ENCODE measurements at places on chromosomes 7 and 10.

DNA sequence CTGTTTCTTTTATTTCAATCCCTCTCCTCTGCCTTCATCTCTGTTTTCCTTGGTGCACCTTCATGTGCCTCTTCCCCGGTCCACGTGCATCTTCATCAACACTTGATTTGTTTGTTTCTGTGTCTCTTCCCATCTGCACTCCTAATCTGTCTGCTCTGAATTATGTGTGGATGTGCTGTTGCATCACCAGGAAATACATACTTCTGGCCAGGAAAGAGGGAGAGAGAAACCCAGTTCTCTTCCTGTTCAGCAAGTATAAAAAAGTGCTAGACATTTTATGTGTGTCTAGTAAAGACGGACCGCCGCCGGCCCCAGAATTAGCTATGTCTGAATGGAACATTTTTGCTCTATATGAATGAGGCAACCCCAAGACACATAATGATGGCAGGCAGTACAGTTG, 93.8 kb downstream of the CALD1 start:
- no peak for DNase-seq

DNA sequence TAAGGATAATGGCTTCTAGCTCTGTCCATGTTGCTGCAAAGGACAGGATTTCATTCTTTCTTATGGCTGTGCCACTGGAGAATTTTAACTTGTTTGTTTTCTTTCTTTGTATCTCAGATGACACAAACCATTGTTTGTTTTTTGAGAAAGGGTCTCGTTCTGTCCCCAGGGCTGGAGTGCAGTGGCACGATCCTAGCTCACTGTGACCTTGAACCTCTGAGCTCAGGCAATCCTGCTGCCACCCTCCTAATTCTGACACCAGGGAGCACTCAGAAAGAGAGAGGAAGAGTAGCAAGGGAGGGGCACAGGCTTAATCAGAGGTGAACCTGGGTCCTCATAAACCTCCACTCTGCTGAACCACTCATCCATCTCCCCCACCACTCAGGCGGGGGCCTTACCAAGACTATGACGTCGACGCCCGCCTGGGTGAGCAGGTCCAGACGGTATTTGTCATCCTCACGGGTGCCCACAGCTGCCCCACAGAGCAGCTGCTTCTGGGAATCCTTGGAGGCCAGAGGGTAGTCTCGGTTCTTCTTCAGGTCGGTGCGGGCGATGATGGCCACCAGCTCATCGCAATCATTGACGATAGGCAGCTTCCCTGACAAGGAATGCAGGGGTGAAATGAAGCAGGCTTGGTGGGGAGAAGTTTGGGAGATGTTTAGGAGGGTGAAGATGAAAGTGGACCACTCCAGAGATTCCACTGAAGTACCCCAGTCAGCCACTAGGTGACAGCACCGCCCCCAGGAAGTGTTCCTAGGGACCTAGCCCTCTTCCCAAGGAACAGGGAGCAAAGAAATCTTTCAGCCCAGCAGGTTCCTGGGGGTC, 11.6 kb downstream of the IMPDH1 start:
- DNase-seq: peak; percentile 33

DNA sequence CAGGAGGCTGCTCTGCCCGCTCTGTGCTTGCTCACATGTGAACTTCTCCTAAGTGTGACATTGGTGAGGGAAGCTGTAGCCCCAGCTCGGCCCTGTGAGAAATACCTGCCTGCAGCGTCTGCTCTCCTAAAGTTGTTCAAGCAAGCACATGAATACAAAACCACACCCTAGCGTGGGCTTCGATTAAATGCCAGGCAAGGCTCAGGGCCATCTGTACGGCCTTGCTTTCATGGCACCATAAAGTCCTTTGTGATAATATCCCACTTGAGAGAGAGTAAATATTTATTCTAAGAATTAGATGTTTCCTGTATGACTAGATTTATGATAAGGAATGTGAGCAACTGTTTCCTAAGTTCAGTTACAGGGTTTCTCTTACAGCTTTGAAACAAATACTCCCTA, 262.8 kb upstream of the KLF14 start:
- no peak for DNase-seq

DNA sequence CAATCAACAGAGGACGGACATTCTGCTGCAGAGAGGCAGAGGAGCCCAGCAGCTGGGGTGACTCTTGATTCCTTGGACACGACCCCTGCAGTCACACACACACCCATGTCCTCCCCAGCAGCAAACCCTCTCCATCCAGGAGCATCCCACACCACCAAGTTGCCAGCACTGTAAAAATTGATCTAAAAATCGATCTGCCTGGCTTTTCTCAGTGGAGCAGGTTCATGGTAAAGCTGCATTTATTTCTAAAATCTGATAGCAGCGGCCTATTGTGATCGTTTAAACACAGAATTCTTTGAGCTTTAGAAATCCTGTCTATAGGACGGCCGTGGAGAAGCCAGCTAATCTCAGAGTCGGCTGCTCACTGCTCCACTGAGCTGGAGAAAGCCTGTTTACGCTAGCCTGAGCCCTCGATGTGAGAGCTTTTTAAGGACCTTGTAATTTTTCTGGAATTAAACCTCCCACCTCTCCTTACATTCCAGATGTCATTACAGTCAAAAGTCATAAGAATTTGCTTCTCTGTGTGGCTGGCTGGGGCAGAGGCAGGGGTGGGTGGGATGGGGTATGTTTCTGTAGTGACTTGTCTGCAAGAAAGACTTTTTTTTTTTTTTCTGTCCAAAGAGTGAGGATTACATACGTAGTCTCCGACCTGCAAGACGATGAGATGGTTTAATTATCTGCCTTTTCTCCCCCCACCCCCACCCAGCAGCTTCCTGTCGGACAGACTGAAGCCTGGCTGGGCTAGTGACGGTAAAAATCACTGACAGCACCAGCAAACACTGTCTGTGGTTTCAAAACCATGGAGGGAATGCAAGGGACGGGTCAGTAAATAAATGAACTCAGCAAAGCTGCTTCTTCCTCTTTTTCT, 31.6 kb downstream of the TRIM8 start:
- no peak for DNase-seq

DNA sequence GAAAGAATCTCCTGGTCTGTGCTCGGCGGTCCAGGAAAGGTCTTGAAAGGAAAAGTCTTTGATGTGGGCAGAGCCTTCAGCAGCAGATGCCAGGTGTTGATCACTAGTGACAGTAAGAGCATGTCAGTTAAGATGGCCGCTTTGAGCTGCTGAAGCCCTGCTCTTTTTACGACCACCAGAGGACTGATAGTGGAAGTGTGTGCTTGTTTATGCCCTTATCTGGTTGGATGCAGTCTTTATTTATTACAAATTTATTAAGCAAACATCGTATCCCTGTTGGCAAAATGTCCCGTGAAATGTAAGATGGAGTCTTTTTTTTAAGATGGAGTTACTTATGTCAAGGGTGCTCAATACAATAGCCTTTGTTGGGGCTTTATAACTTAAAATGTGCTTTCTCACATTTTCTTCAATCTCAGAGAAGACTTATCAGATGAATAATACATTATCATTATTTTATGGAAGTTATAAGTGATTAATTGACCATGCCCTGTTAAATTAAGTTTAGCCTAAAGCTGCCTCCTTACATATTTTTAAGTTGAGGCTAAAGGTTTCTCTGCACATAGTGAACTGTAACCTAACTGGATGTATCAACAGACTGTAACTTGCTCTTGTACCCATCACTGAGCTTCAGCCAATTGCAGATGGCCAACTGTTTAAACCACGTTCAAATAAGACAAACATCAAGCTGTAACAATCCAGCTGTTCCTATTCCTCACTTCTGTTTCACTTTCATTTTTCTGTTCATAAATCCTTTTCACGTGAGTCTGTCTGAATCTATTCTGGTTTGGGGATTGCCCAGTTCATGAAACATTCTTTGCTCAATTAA, 97.4 kb upstream of the PIK3CG start:
- DNase-seq: no peak

- no peak for DNase-seq
Measured at GRCh38 chr10:125190414-125190813, 30.1 kb upstream of the CTBP2 start.

DNA sequence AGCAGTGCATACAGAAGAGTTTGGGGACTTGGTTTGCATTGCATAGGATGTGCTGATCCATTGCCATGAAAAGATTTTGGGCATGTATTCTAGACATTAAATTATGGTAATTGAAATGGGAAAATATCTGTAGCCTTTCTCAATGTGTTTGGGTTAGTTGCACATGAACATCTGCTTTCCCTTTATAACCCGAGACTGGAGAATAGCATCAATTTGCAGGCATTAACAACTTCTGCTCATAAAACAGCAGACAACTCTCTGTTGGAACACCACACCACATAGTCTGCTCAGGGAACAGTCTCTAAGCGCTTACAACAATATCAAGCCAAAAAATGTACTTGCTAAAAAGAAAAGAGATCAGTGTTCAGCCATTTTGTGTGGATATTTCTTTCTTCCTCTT, 1391.1 kb upstream of the LRRTM3 start:
- DNase-seq: no peak

GRCh38 chr7:80957226-80957777, 38.5 kb upstream of the SEMA3C start:
- DNase-seq: no peak

- DNase-seq: no peak
Measured at GRCh38 chr7:76347710-76348109, 11.1 kb downstream of the YWHAG start.

DNA sequence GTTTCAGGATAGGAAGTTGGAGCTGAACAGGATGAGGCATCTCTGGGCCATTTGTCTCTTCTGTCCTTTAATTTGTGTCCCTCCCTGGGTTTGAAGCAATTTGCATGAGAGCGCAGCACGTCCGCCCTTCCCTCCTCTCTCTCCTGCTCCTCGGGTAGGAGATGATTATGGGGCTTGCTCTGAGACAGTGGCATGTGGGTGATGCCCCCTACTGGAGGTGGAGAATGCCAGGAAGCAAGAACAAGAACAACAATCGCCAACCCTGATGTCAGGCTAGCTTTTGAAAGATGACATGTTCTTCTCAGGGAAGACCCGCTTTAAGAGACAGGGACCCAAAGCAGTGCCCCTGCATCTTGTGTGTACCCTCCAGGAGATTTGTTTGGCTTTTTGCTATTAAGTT, 63.9 kb upstream of the LOXL4 start:
- DNase-seq: peak; percentile 4

DNA sequence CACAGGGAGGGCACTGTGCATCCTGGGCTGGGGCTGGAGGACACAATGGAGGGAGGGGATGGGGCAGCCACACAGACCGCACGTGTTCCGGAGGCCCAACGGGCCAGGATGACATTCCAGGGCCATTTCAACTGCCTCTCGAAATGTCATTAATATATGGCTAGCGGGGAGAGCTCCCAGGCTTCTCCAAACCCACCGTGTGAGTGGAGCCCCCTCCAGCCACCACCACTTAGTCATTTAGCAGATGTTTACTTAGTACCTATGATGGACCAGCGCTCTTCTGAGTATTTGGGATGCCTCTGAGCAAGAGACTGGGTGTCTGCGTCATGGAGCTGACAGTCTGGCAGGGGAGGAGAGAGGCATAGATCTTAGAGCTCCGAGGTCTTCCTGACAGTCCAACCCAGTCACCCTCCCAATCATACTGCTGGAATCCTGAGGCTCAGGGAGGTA, 107.3 kb downstream of the ZMIZ1 start:
- no peak for DNase-seq

- no peak for DNase-seq
Measured at GRCh38 chr10:129712000-129712399, 245.0 kb downstream of the MGMT start.

DNA sequence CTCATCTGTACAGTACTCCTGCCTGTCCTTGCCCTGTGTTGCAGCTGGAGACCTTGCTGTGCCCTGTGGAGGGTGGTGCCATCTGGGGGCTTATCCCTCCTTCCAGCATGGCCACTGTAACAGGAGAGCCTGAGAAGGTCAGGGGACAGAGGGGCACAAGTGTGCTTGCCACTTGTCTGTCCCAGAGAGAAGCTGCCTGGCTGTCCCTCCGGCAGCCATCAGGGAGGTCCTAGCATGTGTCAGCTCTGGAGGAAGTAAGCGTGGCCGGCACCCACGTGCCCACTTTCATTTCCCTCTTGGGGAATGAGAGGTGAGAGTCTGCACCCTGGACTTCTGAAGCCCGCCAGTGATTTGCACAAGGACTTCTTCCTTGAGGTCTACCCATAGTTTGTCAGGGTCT, 97.0 kb upstream of the PPIF start:
- DNase-seq: no peak

GRCh38 chr7:27096768-27097514, 1.1 kb upstream of the HOXA1 start:
- no peak for DNase-seq

DNA sequence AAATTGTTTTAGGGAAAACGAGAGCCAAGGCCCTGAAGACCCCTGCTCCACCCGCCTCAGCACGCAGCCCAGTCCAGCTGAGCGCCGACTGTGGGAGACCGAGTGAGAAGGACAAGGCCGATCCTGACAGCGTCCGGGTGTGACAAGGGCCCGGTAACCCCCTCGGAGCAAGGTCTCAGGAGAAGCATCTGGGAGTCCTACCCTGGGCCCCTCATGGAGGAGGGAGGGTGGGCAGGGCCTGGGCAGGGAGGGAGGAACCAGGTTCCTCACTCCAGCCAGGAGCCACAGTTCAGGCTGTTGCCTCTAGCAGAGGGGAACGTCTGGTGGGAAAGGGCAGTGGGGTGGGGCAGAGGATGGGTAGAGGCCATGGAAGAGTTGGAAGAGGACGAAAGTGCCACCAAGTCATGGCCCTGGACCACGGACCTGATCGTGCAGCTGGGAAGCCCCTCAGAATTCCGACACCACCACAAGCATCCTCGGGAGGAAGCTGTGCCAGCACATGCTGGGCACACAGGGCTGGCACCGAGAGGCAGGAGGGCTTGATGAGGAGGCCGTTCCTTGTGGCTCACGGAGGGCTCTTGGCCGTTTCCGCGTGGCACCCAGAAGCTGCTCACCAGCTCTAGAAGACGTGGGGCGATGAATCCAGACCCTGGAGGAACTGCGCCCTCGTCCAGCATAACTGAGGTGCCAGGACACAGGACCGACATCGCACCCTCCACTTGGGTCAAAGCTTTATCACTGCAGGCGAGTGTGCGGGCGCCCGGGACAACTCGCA, 2.2 kb upstream of the KNDC1 start:
- no peak for DNase-seq

GRCh38 chr7:4779118-4779517, 3.7 kb downstream of the AP5Z1 start:
- DNase-seq: no peak

DNA sequence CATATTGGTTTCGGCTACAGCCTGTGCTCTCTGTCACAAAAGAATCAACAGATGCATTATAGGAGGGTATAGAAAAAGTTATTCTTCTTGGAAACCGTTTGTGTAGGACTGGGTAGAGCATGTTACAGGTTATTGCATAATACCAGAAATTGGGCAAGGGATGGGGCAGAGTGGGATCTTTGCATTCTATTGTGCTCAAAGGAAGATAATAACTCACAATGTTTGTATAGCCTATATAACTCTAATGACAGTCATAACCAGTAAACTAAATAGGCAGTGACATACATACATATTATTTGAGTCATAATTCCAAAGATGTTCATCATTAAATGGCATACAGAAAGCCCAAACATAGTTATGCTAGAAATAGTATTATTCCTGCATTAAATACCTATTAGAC, 179.7 kb downstream of the XPNPEP1 start:
- no peak for DNase-seq

- no peak for DNase-seq
Measured at GRCh38 chr7:31857172-31857571, 170.2 kb downstream of the PPP1R17 start.

- DNase-seq: no peak
Measured at GRCh38 chr10:109773288-109774120, 149.8 kb downstream of the XPNPEP1 start.

- no peak for DNase-seq
Measured at GRCh38 chr7:14400271-14400670, 410.8 kb upstream of the ETV1 start.
